ENCODE measurements at places on chromosomes 3 and 15.

GRCh38 chr3:43795491-43795890, 104.8 kb downstream of the ABHD5 start:
- no peak for DNase-seq

GRCh38 chr15:66025015-66025452, 155.7 kb downstream of the RAB11A start:
- DNase-seq = no peak

DNA sequence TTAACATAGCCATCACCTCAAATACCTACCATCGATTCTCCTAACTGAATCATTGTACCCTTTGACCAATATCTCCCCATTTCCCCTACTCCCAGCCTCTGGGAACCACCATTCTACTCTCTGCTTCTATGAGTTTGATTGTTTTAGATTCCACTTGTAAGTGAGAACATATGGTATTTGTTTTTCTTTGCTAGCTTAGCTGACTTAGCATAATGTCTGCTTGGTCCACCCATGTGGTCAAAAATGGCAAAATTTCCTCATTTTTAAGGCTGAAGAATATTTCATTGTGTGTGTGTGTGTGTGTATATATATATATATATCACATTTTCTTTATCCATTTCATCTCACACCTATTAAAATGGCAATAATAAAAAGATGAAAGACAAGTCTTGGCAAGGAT, 469.3 kb downstream of the FHIT start:
- DNase-seq = no peak

GRCh38 chr3:189566550-189567130, 64.5 kb upstream of the TP63 start:
- no peak for DNase-seq

- peak; percentile 26 for DNase-seq
Observed at GRCh38 chr3:43181202-43181821, 75.4 kb upstream of the POMGNT2 start.

DNA sequence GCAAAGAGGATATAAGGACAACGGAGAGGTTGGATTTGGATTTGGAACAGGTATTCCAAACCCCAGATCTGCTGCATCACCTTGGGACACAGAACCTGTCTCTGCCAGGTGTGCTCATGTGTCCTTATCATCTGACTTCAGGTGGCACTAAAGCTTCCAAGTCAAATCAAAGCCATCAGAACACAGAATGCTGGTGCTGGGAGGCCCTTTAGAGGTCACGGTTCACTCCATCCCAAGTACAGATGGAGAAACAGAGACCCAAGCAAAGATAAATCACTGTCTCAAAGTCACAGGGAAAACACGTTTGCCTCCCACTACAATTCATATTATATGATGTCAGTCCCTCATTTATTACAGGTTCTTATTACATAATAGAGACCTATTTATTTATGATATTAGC, 72.8 kb downstream of the HES1 start:
- no peak for DNase-seq

DNA sequence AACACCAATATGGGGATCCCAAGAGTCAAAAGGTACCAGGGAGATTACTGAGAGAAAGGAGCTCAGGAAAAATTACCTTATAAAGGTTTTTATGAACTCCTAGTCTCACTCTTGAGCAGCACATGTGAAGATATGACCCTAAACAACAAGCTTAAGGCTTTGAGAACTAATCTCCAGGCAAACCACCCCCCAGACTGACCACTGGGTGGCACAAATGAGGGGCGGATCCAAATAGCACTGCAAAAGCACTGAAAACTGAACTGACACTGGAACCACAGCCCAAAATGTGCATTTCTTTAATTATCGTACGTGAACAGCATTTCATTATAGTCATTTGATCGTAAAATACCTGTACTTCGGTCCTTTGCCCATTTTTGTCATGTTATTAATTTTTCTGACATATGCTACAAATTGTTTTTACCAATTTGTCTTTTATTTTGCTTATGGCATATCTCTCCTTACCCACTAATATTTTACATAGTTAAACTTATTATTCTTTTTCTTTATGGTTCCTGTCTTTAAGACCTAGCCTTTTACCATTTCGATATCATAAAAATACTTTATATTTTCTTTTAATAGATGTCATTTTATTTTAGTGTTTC, 31.5 kb upstream of the TFDP2 start:
- peak; percentile 5 for DNase-seq

DNA sequence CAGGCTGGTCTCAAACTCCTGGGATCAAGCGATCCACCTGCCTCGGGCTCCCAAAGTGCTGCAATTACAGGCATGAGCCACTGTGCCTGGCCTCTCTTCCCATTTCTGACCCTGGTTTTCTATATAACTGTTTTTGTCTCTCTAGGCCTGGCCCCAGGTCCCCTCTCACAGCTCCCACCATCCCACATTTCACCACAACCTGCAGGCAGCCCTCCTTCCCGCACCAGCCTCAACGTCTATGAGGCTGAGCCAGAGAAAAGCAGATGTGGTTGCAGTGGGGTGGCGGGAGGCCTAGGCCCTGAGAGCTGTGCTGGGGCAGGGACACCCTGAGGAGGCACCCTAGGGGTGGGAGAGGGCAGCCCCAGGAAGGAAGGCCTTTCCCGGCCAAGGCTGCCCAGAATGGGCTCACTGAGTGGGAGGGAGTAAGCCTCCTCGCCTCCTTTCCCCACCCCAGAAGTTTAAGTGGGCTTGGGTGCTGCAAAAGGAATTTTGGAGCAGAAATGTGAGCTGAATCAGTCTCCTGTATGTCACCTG, 99.7 kb downstream of the LSM3 start:
- no peak for DNase-seq

DNA sequence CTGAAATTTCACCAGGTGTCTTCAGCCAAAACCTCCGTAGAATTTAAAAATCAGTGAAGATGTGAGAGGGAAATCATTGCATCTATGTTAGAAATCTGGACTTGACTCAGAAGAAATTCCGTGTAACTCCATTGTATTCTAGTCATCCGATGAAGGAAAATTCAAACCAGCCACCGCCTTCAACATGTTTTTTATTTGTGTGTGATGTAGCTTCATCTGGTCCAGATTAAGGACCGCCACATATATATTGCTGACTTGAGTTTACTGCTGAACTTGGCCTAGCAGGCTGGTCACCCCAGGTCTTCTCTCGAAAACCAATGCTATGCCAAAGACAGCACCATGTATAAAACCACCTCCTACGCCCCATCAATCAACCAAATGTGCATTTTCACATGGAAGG, 120.9 kb downstream of the FOXP1 start:
- no peak for DNase-seq

GRCh38 chr3:44568561-44568960, 13.6 kb downstream of the ZKSCAN7 start:
- no peak for DNase-seq

DNA sequence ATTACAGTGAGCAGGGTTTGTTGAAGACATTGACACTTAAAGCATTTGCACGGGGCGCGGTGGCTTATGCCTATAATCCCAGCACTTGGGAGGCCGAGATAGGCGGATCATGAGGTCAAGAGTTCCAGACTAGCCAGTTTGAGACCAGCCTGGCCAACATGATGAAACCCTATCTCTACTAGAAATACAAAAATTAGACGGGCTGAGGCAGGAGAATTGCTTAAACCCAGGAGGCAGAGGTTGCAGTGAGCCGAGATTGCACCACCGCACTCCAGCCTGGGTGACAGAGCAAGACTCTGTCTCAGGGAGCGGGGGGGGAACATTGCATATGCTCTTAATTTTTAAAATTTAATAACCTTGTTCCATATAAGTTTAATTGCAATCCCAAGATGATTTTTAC, 11.9 kb downstream of the STT3B start:
- no peak for DNase-seq

DNA sequence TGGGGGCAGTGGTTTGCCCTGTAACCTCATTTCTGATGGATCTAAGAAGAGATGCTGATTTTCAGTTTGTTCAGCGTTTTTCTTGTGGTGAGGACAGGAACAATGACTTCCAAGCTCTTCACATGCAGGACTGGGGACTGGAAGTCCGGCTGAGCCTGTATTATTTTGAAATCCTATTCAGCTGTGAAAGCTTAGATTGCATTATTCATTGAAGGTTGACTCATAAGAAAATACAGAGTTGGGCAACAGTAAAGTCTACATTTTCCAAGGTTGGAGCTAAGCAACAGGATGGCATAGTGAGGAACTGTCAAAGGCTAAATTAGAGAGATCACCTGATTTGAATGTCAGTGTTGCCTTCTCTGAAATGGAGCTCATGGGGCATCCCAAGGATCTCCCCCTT, 230.9 kb upstream of the FEZF2 start:
- no peak for DNase-seq

- DNase-seq = peak; percentile 67
Observed at GRCh38 chr3:72134989-72135451, 350.1 kb upstream of the PROK2 start.

GRCh38 chr3:184807549-184807948, 4.4 kb upstream of the VPS8 start:
- DNase-seq = no peak

DNA sequence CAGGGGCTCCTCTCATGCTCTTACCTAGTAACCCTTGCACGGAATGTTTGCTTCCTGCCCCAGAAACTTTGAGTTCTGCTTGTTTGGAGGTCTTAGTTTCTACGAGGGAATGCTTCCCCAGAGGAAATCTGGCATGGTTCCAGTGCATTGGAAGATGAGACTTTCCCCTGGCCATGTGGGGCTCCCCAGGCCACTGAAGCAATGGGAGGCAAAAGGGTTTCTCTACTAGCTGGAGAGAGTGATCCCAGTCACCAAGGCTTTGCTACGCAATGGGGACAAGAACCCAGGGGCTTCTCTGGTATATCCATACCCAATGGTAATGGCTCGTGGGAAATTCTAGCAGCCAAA, 44.2 kb upstream of the RPL32 start:
- DNase-seq = no peak

DNA sequence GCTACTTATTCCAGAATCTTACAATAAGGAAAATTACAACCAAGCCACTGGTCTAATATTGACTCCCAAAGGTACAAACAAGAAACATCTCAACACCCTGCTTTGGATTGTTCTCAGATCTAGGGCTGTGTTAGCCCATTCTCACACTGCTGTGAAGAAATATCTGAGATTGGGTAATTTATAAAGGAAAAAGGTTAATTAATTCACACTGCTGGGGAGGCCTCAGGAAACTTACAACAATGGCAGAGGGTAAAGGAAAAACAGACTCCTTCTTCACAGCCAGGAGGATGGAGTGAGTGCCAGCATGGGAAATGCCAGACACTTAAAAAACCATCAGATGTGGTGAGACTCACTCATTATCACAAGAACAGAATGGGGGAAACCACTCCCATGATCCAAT, 208.3 kb downstream of the ULK4 start:
- DNase-seq = no peak

DNA sequence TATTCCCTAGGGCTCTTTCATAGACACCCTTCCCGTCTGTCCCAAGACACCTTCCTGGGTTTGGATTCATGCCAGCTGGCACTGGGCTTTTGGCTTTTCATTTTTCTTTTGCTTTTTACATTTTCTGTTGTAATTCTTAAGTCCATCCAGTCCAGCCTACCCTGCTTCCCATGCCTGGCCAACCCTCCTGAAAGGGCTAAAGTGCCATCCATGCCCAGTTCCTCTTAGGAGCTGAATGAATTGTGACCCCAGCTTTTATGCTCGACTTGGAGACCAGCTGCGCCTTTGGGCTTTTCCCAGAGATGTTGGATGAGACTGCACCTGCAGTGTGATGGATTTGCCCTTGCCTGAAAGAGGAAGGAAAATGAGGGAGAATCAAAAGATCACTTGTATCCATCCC, 25.8 kb downstream of the LRRN1 start:
- DNase-seq = no peak

DNA sequence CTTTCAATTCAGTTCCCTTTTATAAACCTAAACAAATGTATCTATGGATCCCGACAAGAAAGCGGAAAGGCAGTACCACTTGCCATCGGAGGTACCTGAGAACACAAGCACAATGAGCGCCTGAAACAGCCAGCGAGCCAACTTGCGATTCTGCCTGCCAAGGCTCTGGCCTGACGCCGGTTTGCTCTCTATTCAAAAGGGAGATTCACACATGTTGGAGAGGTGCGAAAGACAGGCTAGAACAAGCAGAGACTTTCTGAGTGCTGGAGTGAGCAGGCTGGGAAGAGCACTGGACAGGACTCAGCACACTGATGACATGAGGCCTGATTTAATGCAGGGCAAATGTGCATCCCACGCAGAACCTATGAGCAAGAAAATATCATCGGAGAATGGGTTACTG, 17.7 kb upstream of the PRR23E start:
- DNase-seq = no peak

GRCh38 chr3:10774825-10775224, 41.2 kb upstream of the SLC6A11 start:
- DNase-seq = no peak

DNA sequence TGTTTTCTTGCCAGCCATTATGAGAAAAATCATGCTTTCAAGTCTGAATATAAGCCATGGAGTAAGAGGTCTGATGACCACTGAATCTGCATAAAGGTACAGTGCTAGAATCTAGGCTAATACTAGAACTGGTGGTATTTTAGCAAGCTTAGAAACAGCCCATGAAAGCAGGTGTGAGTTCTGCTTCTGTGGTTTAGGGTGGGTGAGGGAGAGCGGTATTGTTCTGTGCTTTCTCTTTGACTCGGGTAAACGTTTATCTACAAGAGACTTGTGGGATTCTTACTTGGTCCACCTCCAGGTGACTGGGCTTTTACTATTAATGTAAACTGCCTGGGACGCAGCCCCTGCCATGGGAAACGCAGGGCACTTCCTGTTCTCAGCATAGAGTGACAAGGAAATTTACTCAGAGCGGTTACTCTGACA, 55.2 kb downstream of the PGPEP1L start:
- peak; percentile 69 for DNase-seq

DNA sequence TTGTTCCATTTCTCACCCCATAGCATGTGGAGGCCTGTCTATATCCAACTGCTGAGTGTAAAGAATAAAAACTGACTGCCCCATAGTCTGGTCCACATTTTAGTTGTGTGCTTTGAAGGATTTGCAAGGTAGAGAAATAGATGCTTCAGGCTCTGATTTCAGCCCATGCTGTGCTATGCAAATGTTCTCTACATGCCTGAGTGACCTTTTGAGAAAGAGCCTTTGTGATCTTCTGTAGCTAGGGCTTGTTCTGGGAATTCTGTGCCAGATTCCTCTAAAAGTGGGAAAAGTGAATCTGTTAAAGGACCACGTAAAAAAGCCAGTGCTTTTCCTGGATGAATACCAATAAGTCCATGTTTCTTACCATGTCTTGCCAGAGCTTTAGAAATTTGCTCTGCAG, 5.2 kb downstream of the KCTD6 start:
- no peak for DNase-seq

DNA sequence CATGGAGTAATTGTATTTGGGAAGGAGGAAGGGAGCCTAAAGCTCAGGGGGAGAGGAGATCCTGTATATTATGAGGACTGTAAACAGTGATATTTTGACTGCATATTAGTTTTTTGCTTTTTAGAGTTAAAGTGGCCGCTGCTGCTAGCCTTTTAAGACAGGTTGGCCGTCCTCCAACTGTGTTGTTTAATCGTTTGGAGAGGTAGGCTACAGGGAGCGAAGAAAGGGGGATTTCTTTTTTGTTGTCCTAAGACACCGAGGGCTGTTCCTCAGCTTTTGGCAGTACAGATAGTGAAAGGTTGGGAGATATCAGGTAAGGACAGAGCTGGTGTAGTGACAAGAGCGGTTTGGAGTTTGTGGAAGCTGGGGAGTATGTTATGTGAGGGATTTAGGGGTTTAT, 38.2 kb upstream of the RNF7 start:
- no peak for DNase-seq
